SIG-M5 (cell line): ENCODE measurements at places on chromosomes 7 and 10.
A peak's percentile ranks its signal among the peaks of the same experiment; 100 is the strongest.

- no peak for DNase-seq
These were observed 13.6 kb upstream of the BPGM start for GRCh38 chr7:134632937-134633540.

GRCh38 chr7:30757342-30757692 lies 5.4 kb downstream of the INMT start:
- DNase-seq, result no peak

DNA sequence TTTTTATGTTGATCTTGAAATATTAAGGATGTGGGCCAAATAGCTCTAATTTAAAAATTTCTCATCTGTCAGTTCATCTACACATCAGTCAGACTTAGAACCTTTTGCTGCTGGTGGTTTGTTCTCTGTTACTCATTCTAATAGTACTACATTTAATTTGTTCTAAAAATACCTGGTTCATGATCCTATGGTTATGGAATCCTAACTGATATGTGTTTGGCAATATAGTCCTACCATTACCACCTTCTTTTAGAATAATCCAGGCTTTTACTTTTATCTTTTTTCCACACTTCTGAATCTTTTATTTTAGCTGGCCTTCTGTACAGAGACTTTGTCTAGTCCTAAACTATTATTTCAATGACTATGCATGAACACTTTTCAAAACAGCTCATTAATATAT lies 116.9 kb downstream of the SVOPL start:
- no peak for DNase-seq

DNA sequence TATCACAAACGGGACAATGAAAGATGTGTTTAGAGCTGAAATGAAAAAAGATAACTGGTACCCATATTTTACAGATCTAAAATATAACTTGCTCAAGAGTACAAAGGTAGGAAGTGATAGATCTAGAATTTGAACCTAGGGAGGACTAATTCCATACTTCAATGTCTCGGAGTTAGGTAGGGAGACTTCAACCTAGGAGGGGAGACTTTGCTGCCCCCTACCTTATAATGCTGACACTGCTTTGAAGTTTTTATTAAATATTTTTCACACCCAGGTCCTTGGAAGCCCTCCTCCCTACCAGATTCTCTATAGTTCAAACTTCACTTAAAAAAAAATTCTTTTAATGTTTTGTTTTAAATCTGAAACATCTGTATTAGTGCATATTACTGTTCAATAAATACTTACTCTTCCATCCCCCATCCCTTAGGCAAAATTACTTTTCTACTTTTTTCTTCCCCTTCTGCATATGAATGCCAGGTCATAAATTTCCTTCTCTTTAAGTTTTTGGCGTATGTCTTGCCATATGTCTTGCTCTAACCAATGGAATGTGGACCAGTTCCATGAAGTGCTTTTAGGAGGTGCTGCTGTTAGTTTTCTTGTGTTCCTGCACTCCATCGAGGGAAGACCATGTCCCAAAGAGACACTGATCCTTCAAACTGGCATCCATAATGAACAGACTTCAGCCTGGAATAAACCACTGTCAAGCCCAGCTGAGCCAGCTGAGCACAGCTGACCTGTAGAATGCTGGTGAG lies 57.8 kb downstream of the MICU1 start:
- no peak for DNase-seq

- DNase-seq, result no peak
These were observed 213.8 kb downstream of the TAX1BP1 start for GRCh38 chr7:27953777-27954176.

DNA sequence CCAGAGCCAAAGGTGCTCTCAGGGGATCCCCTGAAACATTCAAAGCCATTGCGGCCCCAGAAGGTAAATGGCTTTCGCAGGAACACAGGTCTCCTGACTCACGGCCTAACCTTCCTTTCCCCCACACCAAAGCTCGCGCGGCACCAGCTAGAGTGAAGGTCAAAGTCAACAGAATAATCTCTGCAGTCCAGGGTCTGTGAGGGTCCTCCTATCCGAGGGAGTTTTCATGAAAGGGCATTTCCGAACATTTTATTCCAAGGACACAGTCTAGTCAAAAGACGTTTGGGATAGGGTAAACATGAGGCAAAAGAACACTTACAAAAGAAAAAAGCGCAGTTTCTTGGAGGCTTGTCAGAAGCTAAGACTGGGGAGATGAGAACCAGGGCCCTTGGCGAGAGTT lies 559 bp upstream of the STEAP2 start:
- DNase-seq, result no peak

- no peak for DNase-seq
These were observed 690.4 kb upstream of the NRP1 start for GRCh38 chr10:34024693-34025425.

- DNase-seq, result no peak
These were observed 34.9 kb upstream of the PRSS1 start for GRCh38 chr7:142714375-142714774.

GRCh38 chr7:97020996-97021746 lies 3.5 kb downstream of the DLX5 start:
- no peak for DNase-seq

GRCh38 chr10:5523796-5524574 lies 776 bp upstream of the CALML3 start:
- no peak for DNase-seq

DNA sequence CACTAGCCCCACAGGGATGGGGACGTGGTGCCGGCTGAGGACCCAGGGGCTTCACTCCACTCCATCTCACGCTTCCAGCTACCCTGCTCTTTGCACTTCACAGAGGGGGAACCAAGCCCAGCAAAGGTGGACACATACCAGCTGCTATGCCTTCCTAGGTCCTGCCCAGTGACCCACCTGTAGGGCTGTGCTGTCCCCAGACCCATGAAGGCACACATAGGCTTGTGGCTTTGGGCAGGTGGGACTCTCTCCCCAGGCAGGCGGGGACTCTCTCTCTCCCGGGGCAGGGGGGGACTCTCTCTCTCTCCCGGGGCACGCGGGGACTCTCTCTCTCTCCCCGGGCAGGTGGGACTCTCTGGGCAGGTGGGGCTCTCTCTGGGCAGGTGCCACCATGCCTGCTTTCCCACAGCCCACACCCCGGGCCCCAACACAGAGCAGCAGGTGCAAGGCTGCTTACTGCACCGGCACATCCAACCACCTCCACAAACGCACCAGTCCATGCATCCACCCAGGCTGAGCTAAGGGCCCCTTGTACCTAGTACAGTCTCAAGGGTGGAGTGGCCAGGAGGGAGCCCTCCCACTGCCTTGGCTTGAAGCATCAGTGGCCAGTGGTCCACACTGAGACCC lies 13.8 kb upstream of the GPR146 start:
- no peak for DNase-seq

GRCh38 chr10:5528989-5529701 lies 4.4 kb downstream of the CALML3 start:
- DNase-seq, result no peak

GRCh38 chr7:75875113-75876080 lies 3.4 kb upstream of the RHBDD2 start:
- DNase-seq, result no peak

- peak; percentile 1 for DNase-seq
These were observed 95.3 kb downstream of the MYOF start for GRCh38 chr10:93386631-93387369.

DNA sequence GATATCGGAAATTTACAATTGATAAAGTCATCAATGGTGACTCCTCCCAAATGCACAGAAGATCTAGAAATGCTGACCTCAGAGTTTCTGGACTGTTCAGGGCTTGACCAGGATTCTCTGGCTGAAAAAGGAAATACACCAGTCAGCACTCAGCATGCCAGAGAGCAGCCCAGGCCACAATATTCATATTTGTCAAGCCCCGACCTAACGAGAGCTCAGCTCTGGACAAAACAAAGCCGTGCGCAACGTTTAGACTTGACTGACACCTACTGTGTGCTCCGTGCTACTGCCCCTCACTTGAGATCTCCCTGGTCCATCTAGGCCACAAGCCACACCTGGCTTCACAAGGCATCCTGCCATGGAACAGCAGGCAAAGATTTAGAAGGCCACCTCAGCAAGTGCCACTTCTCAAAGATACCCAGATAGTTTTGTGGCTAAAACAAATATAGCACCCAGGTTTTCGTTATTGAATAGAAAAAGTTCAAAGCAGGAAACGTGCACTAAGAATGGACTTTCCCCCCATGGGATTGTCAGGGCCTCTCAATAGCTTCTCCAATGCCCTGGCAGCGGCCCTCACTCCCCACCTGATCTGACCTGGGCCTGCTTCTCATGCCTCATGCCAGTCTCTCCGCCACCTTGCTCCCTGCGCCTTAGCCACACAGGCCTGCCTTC lies 218.3 kb downstream of the FAM107B start:
- no peak for DNase-seq

GRCh38 chr10:124728071-124728829 lies 15.9 kb downstream of the FAM53B start:
- DNase-seq, result no peak

DNA sequence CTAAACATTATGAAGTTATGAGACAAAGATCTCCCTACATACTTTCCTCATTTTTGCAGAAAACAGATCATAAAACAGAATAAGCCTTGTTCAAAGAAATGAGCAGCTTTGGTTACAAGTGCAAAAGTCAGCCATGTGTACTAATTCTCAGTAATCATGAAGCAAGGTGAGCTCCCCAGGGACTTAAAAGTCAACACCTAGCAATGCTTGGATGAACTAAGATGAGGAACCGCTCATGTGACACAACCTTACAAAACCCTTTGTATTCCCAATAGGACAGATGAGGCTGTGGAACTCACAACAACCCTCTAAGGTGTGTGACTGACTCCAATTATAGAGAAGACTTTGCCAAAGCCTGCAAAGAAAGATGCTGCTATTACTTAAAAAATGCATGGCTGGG lies 154.5 kb downstream of the SLC25A13 start:
- no peak for DNase-seq

- DNase-seq, result no peak
These were observed 294.6 kb downstream of the RNLS start for GRCh38 chr10:88288320-88289059.

DNA sequence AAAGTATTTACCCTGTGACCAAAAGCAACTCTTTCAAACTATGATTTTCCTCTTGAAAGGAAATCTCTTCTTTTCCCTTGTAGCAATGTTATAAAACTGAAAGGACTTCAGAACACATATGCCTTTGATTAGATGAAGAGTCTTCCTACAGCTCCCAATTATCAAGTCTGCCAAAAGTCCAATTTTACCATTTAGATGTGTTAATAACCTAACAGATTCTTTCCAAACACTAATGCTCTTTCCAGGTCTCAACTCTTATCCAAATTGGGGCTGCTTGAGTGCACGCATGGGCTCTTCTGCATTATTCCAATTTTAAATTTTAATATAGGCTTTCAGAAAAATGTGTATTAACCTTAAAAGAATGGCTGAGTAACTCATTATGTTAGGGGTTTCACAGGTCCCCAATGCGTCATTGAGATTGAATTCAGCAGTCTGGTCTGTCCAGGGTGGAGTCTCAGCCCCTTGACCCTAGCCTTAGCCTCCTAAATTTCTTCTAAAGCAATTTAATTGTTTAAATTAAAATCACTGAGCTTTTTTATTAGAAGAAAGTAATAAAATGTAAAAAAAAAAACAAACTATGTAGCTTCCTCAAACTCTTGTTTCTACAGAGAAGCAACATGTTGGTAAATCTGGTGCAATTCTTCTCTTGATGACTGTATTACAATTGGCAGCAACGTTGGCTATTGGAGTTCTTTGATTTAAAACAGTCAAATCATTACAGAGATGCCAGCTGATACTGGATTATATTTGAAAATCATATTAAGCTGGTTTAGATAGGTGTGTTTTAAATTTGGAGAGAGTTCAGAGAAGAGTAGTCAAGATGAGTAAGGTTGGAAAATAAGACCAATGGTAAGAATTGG lies 170.4 kb downstream of the DKK1 start:
- DNase-seq, result no peak
